Left renal pelvis (tissue), 4 donors: ENCODE measurements at places on chromosomes 4 and X. TPM values are rescaled to one million over a fixed set of nuclear protein-coding genes. Genes with fewer than 3 reads are reported as not detected.

DNA sequence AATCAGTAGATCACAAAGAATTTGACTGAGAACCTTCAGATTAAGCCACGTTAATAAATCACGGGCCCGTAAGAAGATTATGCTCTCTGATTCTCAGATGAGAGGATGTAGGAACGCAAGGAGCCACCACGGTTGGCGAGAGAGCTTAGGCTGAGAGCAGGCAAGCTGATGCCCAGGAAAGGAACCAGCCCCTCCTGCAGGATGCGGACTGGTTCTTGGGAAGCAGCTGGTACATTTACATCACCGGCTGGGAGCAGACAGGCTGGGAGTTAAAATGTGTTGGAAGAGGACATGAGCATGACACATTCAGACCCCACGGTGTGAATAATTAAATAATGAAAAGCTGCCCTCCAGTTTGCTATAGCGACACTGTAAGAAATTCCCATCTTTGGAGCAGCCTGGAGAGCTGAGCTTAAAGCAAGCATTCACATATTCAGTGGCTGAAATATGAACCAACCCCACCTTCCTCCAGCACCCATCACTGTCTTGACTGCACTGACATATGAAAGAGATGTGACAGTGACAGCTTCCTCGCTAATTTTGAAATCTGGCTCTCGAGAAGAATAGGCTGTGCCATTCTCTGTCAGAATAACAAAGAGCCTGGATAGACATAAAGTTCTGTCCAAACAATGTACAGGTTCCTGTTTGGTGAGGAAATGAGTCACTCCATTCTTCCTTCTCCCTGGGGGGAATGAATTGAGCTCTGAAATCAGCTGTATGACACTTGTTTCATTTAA, 33.1 kb downstream of the LNX1 start:
- DNase-seq, result no peak

DNA sequence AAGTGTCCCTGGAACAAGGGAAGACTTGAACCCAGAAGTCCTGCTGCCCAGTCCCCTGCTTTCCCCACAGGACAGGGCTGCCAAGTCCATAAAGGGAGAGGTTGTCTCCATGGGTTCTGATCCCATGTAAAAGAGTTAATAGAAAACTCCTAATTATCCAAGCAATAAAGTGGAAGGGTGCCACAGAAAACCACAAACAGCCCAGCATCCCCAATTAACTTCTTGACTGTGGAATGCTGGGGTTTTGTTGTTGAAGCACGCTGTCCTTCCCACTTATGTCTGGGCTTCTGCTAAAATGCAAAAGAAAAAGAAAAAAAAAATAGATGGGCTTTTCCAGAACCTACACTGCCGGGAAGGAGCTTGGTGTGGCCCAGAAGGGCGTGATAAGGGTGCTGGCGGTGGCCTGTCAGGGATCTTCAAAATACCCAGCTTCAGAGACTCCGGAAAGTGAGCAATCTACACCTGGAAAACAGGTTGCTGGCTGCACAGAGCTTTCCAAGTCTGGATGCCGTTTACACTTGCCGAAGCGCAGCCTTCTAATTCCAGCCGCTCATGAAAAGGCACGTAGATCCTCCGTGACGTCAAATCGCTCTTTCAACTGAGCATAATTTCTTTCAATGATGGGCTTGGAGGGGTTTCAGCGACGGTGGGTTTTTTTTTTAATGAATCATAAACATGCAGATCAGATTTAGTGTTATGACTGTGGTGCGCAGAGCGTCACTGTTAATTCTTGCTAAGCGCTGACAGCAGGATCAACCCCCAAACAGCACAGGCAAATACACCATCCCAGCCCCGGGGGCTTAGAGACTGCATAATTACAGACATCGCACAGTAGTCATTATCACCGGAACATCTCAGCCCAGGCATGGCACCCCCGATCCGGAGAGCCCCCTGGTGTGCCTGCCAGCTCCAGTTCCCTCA, 197.6 kb downstream of the BCOR start:
- no peak for DNase-seq

- no peak for DNase-seq
These were observed 6.2 kb downstream of the NAT8L start for GRCh38 chr4:2065106-2065930.

DNA sequence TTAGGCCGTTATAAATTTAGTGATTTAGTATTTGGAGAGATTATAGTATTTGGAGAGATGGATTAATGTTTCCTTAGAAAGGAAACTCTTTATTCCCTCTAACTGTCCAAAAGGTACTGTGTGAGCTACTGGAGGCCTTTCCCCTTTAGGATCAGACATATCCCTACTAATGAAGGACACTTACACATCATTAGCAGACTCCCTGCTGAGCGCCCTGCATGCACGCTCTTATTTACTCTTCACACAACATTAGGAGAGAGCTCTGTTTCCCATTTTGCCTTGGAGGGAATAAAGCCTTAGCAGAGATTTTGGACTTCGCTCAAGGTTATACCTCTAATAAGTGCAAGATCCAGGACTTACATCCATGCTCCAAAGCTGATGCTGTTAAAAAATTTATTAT, 17.8 kb upstream of the STOX2 start:
- no peak for DNase-seq

PLA2G12A gene
- 30.6 TPM for polyA plus RNA-seq

- no peak for DNase-seq
These were observed 475.6 kb downstream of the PCDH10 start for GRCh38 chr4:133624744-133625143.

- no peak for DNase-seq
These were observed 112.2 kb upstream of the ENPP6 start for GRCh38 chr4:184329659-184330400.

DNA sequence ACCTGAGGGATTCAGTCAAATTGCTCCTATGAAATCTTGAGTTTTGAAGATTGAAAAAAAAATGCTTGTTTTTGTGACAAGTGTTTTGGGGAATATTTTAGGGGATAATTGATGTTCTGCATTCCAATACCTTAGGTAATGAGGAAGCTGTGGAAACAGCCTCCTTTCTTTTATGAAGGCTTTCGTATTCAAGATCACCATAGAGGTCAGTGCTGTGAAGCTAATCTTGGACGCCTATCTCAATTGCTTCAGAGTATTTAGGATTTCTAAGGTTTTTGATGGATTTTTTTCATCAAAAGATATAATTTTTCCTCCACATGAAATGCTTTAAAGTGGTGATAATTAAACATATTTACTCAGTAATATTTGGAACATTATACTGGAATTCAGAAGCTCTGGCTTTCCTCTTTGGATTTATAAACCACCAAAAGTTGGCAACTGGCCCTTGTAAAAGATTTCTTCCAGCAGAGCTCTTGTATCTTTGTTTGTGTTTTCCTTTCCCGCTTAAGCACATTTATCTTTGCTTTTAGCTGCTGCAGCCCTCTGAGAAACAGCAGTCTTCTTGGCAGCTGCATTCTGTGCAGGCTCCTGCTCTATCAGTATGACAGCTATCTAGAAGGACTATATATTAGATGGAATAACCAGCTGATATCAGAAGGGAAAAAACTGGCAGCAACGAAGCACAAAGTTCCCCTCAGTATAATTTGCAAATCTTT, 63.7 kb downstream of the HMGB2 start:
- DNase-seq, result no peak

SPP1 gene
- polyA plus RNA-seq, result 343 TPM

DNA sequence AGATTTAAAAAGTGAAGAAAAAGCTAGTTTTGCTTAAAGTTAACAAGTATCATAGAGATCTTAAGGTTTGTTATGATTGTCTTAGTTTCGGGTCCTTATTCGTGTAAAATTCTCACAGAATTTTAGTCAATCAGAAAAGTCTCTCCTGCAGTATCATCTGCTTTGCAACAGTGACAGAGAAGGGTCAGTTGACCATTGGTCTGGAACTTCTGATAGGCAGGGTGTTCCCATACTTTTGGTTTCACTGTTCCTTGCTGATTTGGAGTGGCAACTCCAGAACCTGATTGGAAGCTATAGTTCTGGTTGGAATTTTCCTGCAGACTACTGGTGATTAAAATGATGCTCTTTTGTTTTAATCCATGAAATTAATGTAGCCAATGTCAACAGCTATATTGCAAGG, 1.8 kb downstream of the IL15 start:
- no peak for DNase-seq

DNA sequence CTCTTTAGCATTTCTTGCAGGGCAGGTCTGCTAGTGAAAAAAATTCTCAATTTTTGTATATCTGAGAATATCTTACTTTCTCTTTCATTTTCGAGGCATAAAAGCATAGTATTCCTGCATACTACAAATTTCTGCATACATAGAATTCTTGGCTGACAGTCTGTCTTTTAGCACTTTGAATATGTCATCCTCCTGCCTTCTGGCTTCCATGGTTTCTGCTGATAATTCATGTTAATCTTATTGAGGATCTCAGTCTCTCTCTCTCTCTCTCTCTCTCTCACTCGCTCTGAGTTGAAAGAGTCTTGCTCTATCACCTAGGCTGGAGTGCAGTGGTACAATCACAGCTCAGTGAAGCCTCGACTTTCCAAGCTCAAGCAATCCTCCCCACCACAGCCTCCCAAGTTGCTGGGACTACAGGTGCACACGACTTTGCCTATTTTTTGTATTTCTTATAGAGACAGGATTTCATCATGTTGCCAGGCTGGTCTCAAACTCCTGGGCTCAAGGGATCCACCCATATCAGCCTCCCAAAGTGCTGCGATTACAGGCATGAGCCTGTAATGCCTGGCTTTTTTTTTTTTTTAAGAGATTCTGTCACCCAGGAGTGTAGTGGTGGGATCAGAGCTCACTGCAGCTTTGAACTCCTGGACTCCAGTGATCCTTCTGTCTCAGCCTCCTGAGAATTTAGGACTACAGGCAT, 161.3 kb downstream of the FNIP2 start:
- DNase-seq, result no peak

DNA sequence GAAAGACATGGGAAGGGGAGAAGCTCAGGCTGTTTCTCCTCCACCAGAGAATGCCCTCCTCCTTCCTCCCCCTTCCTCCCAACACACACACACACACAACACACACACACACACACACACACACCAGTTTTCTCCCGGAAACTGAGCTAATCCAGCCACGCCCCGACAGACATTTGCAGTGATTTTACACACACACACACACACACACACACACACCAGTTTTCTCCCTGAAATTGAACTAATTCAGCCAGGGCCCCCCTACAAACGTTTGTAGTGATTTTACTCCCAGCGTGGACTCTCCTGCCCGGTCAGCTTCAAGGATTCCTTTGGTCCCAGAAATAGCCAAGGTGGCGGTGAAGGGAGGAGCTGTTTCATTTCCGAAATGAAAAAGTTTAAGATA, 32.9 kb upstream of the STX18 start:
- DNase-seq, result peak; percentile 86

DNA sequence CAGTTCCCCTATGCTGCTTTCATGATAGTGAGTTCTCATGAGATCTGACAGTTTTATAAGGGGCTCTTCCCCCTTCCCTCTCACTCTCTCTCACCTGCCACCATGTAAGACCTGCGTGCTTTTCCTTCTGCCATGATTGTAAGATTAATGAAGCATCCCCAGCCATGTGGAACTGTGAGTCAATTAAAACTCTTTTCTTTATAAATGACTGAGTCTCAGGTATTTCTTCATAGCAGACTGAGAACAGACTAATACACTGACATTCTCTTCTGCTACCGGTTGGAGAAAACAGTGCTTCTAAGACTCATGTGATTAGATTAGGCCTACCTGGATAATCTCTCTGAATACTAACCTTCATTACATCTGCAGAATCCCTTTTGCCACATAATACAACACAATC, 45.4 kb upstream of the TRPC5OS start:
- no peak for DNase-seq

DNA sequence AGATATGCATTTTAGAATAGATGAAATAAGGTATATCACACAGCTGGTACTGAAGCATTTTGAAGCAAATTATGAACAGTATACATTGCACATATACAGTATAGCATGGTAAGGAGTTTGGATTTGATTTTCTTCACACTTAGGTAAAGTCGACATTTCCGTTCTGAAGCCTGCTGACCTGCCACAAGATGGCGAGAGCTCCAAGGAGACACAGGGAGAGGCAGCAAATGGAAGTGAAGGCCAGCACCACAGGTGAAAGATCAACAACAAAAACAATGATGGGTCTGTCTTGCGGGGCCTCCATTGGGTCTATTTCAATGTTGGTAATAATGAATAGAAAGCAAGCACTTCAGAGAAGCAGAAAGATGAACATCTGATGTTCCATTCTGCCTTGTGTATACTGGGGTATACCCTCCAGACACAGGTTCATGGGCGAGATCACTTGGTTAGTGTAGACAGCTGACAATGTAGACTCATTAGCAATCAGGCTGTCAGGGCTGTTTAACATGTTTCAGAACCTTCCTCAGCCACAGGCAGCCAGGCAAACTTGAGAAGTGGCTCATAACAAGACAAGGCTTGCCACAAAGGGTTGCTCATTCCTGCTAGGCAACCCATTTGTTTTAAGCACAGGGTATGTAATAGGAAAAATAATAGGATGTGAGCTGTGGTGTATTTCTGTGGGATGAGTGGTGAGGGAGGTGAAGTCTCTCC, 21.4 kb upstream of the NOX1 start:
- no peak for DNase-seq

DNA sequence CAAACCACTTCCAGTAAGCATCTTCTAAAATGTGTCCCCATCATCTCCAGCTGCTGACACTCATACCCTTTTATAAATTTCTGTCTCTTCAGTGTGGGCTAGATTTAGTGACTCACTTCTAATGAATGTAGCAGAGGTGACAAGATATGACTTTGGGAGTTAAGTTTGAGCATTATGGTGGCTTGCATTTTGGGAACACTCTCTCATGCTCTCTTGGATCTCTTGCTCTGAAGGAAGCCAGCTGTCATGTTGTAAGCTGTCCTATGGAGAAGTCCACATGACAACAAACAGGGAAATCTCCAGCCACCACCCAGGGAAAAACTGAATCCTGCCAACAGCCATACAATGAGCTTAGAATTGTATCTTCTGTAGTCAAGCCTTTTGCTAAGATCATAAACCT, 691.3 kb upstream of the PCDH7 start:
- no peak for DNase-seq

MAGEB10 gene
- not detected for polyA plus RNA-seq

NIPAL1 gene
- 13.2 TPM for polyA plus RNA-seq

GRCh38 chr4:168931215-168931650, 78.8 kb downstream of the CBR4 start:
- DNase-seq, result no peak

ARX gene
- polyA plus RNA-seq, result not detected

DNA sequence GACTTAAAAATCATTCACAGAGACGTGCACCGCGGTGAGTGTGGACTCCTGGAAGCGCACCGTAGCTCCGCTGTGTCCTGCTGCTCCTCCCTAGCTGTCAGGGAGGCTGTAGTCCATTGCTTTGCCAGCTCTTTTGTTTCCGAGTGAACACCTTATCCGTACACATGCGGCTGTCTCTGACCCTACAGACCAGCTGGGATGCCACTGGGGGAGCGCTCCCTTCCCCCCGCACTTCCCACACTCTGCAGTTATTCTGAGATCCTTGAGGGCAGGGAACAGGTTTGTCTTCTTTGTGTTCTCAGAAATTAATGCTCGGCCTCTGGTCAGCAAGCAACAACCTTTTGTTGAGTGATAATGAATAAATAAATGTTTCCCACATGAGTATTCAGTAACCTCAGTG, 33.7 kb upstream of the MSANTD1 start:
- no peak for DNase-seq

- no peak for DNase-seq
These were observed 11.6 kb downstream of the FGA start for GRCh38 chr4:154578919-154579318.

ERAS gene
- not detected for polyA plus RNA-seq

CYBB gene
- polyA plus RNA-seq, result 10.2 TPM
